ENCODE measurements at places on chromosomes 6 and 20.

DNA sequence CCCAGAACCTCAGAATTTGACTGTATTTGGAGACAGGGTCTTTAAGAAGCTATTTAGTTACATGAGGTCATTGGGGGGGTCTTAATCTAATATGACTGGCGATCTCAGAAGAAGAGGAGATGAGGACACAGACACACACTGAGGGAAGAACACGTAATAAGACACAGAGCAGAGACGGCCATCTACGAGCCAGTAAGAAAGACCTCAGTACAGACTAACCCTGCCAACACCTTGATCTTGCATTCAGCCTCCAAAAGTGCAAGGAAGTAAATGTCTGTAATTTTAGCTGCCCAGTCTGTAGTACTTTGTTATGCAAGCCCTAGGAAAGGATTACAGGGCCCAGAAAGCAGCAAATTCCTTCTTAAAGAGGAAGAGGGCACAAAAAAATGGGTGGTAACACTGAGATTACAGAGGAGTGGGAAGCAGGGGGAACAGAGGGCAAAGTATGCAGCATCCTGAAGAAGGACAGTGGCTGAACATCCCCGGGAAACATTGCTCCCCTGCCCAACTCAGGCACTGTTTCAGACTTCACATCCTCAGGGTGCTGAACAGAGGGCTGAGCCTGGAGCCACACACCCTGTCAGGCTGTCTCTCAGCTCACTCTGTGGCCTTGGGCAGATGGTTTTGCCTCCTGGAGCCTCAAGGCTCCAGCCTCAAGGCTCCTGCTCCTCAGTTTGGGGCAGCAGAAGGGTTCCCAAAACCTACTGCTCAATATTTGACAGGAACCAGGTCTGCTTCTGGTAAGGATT, 27.9 kb upstream of the SIRPG start:
- no peak for DNase-seq

- no peak for DNase-seq
These were observed 53.5 kb upstream of the APCDD1L start for GRCh38 chr20:58568483-58569240.

DNA sequence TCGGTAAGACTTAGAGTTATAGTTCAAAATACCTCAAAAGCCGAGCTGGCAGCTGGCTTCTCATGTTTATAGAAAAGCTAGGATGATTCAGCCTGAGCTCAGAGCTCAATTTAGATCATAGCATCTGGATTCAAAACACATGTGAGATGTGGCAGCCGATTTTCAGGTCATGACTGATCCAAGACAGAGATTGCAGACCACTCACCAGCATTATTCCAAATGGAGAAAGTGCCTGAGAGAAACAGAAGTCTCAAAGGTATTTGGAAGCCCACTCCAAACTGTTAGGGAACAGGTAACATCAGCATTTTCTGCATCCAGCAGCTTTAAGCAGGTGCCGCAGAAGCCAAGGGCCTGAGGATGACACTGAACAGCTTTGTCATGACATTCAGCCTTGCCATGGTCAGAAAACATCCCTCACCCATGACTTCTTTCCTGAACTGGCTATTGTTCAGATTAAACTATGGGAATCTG, 102.2 kb downstream of the BACH2 start:
- DNase-seq: no peak

- DNase-seq: no peak
These were observed 43.2 kb downstream of the C6orf118 start for GRCh38 chr6:165266191-165266590.

DNA sequence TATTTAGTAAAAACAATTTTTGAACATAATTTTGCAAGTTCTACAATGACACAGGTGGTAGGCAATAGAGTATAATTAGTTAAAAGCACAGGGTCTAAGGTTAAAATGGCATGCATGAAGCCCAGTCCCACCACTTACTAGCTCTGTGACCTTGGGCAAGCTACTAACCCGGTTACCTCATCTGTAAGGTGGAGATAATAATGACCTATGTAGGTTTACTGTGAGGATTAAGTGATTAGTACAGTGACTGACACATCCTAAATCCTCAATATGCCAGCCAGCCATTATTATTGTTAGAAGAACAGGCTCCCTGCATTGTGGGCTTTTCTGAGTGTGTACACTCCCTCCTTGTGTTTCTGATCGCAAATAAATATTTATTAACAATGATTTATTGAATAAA, 26.2 kb downstream of the ATXN1 start:
- no peak for DNase-seq

DNA sequence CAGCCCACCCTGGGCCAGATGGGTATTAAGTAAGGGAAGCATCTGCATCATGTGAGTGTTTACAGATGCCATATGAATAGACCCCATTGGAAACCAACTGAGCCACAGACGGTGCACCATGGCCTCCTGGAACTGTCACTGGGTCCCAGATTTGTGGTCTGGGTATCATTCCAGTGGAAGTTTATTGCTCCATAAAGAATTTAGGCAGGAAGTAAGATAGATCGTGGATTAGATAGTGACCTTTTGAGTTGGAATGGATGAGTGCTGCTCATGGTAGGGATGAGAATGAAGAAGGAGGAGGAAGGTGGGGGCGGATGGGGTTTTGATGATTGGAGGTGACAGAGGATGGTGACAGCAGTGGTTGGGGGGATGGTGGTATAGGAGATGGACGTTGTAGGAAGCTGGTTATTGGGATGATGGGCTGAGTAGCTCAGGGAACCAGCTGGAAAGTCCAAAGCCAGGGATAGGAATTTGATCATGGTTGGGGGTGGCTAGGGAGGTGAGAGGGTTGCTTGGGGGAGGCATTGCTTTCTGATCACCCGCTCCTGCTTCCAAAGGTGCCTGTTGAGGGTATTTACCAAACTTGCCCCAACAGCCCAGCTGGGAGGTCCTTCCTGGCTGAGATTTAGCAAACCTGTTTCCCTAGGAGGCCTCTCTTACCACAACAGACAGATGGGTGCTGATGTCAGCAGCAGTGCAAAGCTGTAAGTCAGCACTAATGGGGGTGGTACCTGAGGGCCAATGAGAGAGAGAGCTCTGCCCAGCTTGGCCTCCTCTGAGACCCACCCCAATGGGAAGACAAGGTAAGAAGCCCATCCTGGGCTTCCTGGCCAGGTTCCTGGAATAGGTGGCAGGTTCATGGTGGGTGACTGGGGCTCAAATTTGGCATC, 78.0 kb downstream of the VEGFA start:
- DNase-seq: no peak

- no peak for DNase-seq
These were observed 13.1 kb downstream of the B4GALT5 start for GRCh38 chr20:49700411-49701185.

- DNase-seq: no peak
These were observed 27.9 kb downstream of the CDYL start for GRCh38 chr6:4804095-4804494.

GRCh38 chr20:1838556-1839279, 56.5 kb upstream of the SIRPA start:
- DNase-seq: no peak

DNA sequence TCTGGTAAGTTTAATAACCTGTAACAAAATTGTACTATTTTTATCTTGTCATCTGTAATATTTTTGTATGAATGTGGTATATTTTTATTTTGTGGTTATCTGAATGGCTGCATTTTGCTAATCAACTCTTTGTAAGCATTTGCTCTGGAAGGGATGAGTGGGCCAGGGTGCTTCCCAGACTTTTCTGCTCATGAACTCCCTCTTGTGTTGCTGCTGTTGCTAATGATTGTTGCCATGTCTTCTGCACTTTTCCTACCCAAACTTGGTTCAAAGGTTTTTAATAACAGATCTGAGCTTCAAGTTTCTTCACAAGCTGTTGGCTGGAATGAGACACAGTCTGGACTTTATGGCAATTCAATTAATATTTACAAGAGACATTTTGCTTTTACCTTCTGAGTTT, 1005.7 kb downstream of the HACE1 start:
- no peak for DNase-seq

DNA sequence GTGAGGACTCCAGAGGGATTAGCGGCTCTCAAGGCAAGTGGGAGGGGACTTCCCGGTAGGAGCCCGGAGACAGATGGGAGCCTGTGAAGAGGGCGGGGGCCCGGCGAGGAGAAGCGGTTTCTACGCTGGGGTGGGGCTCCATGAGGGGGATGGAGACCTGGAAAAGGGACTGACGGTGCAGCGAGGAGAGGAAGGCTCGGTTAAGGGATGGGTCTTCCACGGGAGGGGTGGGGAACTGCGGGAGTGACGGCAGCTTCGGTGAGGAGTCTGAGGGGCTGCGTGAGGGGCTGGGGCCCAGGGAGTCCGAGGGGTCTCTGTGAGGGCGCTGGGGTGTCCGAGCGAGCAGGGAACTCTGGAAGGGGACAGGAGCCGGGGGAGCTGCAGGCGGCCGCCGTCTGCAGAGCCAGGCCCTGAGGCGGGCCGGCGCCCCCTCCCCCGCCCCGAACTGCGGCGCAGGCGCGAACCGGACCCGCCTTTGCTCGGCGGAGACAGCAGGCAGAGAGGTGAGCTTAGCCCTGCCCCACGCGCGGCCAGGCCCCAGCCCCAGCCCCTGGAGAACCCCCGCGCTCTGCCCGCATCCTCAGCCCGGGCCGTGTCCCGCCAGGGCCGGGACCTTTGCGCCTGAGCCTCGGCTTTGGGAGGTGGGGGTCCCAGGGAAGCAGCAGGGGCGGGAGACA, at the start of gene NRSN2:
NRSN2 (plus strand) TSS at position 472 of the 677 bp plus-strand sequence. CDS start 2,533 bp downstream, outside the sequence.
- no peak for DNase-seq

GRCh38 chr6:62323818-62324431, 37.9 kb upstream of the KHDRBS2 start:
- DNase-seq: no peak

- DNase-seq: no peak
These were observed 1.1 kb downstream of the ARG1 start for GRCh38 chr6:131574133-131574532.

GRCh38 chr6:132320007-132320406, 81.3 kb downstream of the MOXD1 start:
- DNase-seq: no peak

DNA sequence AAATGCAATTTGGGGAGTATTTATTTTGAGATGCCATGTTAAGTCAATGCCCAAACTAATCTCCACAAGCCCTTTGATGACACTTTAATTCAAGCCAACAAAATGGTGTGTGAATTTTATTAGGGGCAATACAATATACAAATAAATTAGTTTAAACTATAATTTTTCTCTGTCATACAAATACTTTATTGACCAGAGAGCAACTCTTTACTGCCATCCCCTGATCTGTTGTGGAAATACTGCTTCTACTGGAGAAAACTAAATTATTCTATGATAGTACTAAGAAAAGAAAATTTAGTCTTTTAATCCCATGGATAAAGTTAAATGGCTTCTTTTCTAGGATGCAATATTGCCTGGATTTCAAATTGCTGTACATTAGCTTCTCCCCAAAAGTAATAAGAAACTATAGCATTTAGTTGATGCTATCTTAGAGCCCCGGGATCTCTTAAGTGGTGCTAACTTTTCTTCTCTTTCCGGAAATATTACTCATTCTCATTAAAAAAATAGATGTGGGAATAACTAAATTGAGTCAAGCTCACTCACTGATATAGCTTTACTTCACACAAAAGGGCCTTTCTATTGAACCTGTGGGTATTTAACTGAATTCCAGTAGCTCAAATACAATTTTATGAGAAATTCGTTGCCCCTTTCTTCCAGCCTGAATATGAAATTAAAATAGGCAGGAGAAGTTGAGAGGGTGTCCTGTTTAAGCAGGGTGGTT, 49.2 kb downstream of the SMPDL3A start:
- no peak for DNase-seq

DNA sequence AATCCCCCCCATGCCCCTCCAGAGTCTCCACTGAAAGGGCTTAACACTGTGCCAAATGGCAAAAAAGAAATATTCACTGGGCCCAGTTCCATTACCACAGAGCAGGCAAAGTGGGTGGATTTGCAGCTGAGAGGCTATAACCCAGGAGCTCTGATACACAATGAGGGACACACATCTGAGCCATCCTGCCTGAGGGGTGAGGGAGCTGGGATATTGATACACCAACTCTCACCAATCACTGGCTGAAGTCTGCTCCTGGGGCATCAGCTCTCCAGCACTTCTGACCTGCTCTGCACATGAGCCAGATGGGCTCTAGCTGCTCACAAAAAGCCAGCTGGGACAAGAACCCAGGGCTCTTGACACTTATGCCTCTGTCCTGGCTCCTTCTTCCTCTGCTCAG, 4.9 kb downstream of the BPIFB1 start:
- DNase-seq: no peak

GRCh38 chr6:35031611-35032529, 109.3 kb downstream of the TCP11 start:
- DNase-seq: no peak
